MCF 10A (cell line): ENCODE measurements at places on chromosomes 6 and 20. TPM values are rescaled to one million over a fixed set of nuclear protein-coding genes. Genes with fewer than 3 reads are reported as not detected.

Gene SLC22A23
- total RNA-seq = 11.5 and 11.9 TPM in 2 replicates

Gene DTD1
- total RNA-seq = 101 and 113 TPM in 2 replicates

Gene SIRPB1
- total RNA-seq = 1.4 and 2.4 TPM in 2 replicates

Gene ZNF451
- 63.0 and 65.7 TPM in 2 replicates for total RNA-seq

Gene OLIG3
- total RNA-seq = not detected in 2 replicates

- no peak for DNase-seq
- no peaks in the 10 kb centered on the region for H3K27me3 ChIP-seq
- H3K4me3 ChIP-seq = no peak overlapping the region
- H3K4me1 ChIP-seq = peaks cover 23% of the 10 kb centered on the region
- no peaks in the 10 kb centered on the region for H3K36me3 ChIP-seq
Measured at GRCh38 chr20:11380283-11380682, 537.4 kb upstream of the BTBD3 start.

GRCh38 chr6:53793318-53794136 lies 1.3 kb upstream of the LRRC1 start:
- H3K36me3 ChIP-seq = no peaks in the 10 kb centered on the region
- H3K4me3 ChIP-seq = peak overlapping the region; percentile 92

- no peak for DNase-seq
- peaks cover 18% of the 10 kb centered on the region for H3K27me3 ChIP-seq
- H3K4me1 ChIP-seq = no peaks in the 10 kb centered on the region
- H3K27ac ChIP-seq = no peak overlapping the region
- H3K4me3 ChIP-seq = no peak overlapping the region
Measured at GRCh38 chr6:141657812-141658211, 474.9 kb upstream of the GJE1 start.

GRCh38 chr6:138833816-138834539 lies 38.1 kb downstream of the ECT2L start:
- H3K4me1 ChIP-seq = no peaks in the 10 kb centered on the region
- no peak for DNase-seq
- no peaks in the 10 kb centered on the region for H3K27me3 ChIP-seq
- no peak overlapping the region for H3K27ac ChIP-seq

- peak; percentile 30 for DNase-seq
- no peaks in the 10 kb centered on the region for H3K36me3 ChIP-seq
- H3K27me3 ChIP-seq = peaks cover 19% of the 10 kb centered on the region
Measured at GRCh38 chr6:39251406-39251805, 22.1 kb upstream of the KCNK5 start.

GRCh38 chr6:38367231-38367630 lies 272.5 kb downstream of the BTBD9 start:
- DNase-seq = no peak
- no peaks in the 10 kb centered on the region for H3K27me3 ChIP-seq
- no peaks in the 10 kb centered on the region for H3K36me3 ChIP-seq
- no peak overlapping the region for H3K27ac ChIP-seq

GRCh38 chr6:5190507-5190906 lies 70.2 kb downstream of the LYRM4 start:
- H3K27me3 ChIP-seq = no peaks in the 10 kb centered on the region
- DNase-seq = peak; percentile 89
- H3K36me3 ChIP-seq = peaks cover 6% of the 10 kb centered on the region
- peaks cover 12% of the 10 kb centered on the region for H3K4me1 ChIP-seq
- H3K4me3 ChIP-seq = no peak overlapping the region

DNA sequence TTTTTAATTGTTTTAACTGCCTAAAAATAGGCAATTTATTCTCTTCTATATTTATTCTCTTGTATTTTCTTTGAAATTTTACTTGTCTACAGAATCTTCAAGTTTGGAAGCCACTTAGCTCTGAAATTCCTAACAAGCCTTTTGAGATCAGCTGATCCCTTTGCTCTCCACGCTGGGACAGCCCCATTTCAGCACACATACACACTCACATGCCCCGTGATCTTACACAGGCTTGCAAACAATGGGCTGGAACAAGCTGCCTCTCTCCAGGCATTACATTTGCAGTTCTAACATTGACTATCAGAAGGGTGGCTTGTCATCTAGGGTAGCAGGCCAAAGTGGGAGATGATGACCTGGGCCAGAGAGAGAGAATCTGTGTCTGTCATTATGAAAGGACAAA lies 62.1 kb upstream of the RAB32 start:
- DNase-seq = no peak
- H3K27ac ChIP-seq = no peak overlapping the region
- no peak overlapping the region for H3K4me3 ChIP-seq
- no peaks in the 10 kb centered on the region for H3K4me1 ChIP-seq
- no peaks in the 10 kb centered on the region for H3K27me3 ChIP-seq
- no peaks in the 10 kb centered on the region for H3K36me3 ChIP-seq

DNA sequence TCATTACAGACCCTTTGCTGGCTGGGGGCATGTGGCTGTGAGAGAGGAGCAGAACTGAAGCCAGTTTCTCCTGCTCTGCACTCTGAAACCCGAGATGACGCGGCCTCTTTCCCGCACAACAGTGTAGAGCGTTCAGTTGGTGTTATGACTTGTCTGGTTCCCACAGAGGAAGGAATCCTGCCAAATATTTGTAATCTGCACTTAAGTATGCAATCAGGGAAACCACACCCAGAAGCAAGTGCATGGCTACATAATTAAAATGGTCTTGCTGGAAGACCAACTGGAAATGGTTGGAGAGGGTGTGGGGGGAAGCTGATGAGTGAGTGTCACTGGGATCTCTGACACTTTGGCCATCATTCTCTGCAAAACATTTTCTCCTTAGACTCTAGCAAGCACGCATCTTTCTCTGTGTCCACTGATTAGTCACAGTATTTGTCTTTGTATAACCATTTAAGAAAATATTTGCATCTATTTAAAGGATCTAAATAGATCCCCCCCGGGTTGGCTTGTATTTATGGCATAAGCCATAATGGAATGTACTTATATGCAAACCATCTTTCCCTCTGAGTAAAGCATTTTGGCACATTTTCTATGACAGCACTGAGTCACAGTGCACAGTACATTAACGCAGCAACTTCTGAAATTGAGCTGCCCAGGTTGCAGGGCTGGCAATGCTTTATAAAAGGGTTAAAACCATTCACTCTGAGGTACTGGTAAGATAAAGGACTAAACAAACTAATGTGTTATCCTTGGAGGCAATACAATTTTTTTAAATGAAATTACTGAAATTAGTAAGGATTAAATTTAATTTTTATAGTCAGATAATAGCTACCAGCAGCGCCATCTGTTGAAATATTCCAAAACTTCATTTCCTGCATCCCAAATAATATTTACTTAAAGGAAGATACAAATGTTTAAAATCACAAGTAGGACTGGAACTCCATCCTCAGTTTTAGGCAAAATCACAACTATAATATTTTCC lies 76.7 kb downstream of the FOXC1 start:
- peak overlapping the region; percentile 47 for H3K4me3 ChIP-seq
- H3K27me3 ChIP-seq = no peaks in the 10 kb centered on the region
- DNase-seq = peak; percentile 96
- H3K36me3 ChIP-seq = no peaks in the 10 kb centered on the region
- peak overlapping the region; percentile 82 for H3K27ac ChIP-seq

DNA sequence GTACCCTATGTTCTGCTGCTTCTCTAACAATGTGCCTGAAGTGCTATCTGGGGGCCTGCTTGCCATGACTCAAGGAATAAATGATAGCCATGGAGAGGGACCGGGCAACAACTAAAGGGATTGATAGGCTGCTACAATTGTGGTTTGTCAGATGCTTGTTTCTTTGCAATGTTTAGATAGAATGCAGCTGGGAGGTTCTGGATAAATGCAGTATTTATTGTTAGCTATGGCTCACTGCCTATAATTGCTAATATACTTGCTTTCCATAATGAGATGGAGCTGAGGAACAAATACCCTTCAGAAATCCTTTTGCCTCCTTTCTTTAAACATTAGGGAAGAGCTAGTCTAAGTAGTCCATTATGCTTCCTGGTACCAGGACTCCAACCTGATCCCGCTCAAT lies 575.2 kb upstream of the SYNCRIP start:
- DNase-seq = no peak
- no peaks in the 10 kb centered on the region for H3K4me1 ChIP-seq
- H3K27me3 ChIP-seq = no peaks in the 10 kb centered on the region
- H3K4me3 ChIP-seq = no peak overlapping the region
- H3K36me3 ChIP-seq = no peaks in the 10 kb centered on the region

- no peaks in the 10 kb centered on the region for H3K4me1 ChIP-seq
- no peak overlapping the region for H3K27ac ChIP-seq
- H3K36me3 ChIP-seq = no peaks in the 10 kb centered on the region
- peak; percentile 3 for DNase-seq
Measured at GRCh38 chr20:12270863-12271262, 353.2 kb downstream of the BTBD3 start.

DNA sequence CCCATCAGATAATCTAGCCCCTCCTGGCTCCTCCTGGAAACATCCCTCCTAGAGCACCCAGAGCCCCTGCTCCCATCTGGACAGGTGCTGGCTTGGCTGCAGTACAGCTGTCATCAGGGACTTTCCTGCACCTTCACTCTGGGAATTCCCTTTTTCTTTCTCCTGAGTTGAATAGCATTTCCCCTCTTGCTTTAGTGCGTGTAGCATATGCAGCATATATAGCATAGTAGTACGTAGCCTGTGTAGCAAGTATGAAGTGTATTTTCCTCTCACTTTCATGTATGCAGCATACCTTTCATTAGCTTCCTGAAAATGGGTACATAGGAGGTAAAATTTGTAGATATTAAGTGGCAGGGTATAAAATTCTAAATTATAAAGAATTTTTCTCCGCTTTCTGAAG lies 352.9 kb downstream of the ESR1 start:
- no peaks in the 10 kb centered on the region for H3K27me3 ChIP-seq
- H3K27ac ChIP-seq = no peak overlapping the region
- no peaks in the 10 kb centered on the region for H3K36me3 ChIP-seq
- H3K4me3 ChIP-seq = no peak overlapping the region
- no peaks in the 10 kb centered on the region for H3K4me1 ChIP-seq
- no peak for DNase-seq

- H3K27me3 ChIP-seq = peaks cover 66% of the 10 kb centered on the region
- DNase-seq = no peak
- H3K36me3 ChIP-seq = no peaks in the 10 kb centered on the region
Measured at GRCh38 chr6:168428863-168429262, 12.1 kb upstream of the SMOC2 start.

DNA sequence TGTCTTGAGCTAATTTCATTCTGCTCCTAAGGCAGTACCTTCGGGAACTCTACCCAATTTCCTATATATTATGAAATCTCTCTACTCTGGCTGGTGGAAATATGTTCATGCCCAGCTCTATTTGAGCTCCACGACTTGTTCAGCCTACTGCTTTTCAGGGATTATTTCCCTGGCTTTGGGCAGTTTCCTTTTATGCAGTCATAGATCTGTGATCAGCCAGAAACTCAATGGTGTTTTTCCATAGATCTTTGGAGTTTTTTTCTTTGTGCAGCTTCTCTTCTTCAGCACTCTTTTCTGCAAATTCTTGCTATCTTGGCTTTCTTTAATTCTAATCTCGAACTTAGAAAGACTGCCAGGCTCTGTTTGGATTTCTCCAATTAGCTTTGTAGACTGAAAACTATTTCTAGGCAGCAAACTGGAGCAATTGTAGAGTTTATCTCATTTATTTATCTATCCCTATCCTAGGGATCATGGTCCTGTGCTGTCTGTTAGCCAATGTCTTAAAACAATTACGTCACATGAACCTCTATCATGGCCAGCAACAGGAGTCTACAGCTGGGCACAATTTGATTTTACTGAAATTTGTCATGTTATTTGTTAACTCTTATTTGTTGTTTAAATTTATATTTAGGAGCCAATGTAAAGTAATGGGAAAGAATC lies 328.4 kb downstream of the BCKDHB start:
- H3K4me1 ChIP-seq = peaks cover 10% of the 10 kb centered on the region
- H3K36me3 ChIP-seq = no peaks in the 10 kb centered on the region
- no peak overlapping the region for H3K27ac ChIP-seq

GRCh38 chr6:139588734-139589593 lies 214.5 kb upstream of the CITED2 start:
- H3K27ac ChIP-seq = no peak overlapping the region
- H3K27me3 ChIP-seq = no peaks in the 10 kb centered on the region
- H3K4me3 ChIP-seq = no peak overlapping the region

DNA sequence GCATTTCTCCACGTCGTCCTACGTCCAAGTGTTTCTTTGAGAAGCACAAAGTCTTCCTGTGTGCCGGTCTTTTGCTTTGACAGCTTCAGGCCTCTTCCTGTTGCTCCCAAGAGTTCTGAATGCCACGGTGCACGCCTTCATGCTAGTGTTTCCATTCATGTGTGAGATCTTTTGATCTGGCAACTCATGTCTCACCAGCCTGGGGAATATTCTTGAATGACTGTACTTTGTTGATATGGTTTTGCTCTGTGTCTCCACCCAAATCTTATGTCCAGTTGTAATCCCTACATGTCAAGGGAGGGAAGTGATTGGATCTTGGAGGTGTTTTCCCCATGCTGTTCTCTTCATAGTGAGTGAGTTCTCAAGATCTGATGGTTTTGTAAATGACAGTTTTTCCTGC lies 129.6 kb upstream of the THBS2 start:
- H3K4me3 ChIP-seq = no peak overlapping the region
- H3K27ac ChIP-seq = no peak overlapping the region
- no peaks in the 10 kb centered on the region for H3K27me3 ChIP-seq
- no peaks in the 10 kb centered on the region for H3K4me1 ChIP-seq
- H3K36me3 ChIP-seq = no peaks in the 10 kb centered on the region
